Activated T-helper 1 cell treated with anti-CD3 and anti-CD28 coated beads, Interleukin-2, amount 50 U/mL, for 16 hours (primary cell): ENCODE measurements at places on chromosomes 5 and 9.

DNA sequence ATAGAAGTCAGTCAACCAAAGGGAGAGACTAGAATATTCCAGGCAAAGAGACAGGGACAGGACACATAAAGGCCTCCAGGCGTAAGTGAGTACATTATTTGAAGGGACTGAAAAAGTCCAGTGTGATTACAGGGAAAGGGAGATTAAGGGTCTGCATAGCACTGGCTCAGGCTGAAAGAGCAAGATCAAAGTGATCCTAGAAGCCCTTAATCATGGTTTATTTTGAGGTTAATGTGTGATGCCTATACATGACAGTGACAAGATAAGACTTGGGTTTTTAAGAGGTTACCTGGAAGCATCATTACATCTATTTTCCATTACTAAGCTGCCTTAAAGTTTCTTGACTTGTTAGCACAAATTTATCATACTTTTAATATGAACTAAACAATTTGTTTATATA lies 25.8 kb downstream of the LMBRD2 start:
- no peak for DNase-seq

GRCh38 chr5:138732933-138733332 lies 20.3 kb upstream of the CTNNA1 start:
- DNase-seq: no peak

DNA sequence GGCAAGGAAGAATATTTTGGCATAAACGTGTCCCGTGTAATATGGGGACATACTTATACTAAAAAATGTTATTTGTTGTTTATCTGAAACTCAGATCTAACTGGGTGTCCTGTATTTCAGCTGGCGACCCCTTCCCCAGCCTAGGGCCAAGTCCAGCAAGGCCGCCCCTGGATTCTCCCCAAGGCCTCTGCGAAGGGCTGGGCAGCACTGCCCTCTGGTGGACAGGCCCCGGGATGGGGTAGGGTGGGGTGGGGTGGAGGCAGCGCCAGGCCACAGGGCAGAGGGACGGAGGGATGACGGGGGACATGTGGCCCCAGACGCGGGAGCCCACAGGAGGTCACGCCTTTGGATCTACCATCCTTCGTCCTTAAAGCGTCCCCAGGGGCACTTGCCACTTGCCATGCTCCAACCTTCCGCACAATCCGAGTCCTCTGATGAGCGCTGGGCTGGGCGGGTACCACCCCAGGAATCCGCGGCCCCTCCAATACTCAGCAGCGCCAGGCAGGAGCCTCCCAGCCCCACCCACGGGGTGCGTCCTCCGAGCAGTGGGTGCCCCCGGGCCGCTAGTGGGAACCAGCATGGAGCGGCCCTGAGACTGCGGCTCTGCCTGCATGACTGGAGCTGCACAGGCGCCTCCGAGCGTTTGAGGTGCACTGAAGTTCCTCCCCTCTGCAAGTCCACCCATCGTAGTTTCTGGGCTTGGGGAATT lies 7.1 kb upstream of the AGPAT2 start:
- DNase-seq: no peak

DNA sequence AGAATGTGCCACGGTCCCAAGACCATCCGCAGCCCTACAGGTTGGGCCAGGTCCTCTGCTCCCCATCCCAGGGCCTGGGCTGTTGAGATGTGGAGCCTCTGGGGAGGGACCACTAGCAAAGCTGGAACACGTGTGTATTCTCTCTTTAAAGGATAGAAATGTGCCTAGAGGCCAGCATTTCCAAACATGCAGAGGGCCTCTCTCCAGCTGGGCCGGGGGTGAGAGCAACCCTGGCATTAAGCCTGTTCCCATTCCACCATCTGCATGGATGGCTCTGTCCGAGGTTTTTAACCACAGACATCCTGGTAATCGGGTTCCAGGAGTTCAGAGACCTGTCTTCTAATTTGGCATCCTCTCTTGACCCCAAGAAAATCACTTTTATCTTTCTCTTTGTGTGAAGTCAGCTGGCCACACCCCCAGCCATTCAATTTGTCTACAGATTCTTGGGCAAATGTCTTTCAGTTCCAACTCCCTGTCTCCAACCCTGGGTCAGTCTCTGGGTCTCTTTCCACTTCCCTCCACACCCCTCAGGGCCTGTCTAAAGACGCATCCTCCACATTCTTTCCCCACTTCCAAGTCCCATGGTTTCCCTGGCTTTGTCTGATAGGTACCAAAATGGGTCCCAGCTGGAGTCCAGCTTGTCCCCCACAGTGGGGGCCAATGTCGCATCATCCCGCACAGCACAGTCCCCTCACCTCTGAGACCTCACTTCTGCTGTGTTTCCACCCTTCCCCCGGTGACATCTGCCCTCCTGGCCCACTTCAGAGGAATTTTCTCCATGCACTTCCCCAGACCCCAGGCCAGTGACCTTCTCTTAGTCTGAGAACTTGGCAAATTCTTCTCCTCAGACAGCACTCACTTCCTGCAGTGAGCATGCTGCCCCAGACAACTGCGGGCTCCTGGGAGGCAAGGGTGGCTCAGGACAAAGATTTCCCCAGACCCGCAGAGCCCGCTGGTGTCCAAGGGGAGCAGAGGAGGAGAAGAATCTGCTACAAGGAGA lies 56.8 kb downstream of the PTPDC1 start:
- no peak for DNase-seq

DNA sequence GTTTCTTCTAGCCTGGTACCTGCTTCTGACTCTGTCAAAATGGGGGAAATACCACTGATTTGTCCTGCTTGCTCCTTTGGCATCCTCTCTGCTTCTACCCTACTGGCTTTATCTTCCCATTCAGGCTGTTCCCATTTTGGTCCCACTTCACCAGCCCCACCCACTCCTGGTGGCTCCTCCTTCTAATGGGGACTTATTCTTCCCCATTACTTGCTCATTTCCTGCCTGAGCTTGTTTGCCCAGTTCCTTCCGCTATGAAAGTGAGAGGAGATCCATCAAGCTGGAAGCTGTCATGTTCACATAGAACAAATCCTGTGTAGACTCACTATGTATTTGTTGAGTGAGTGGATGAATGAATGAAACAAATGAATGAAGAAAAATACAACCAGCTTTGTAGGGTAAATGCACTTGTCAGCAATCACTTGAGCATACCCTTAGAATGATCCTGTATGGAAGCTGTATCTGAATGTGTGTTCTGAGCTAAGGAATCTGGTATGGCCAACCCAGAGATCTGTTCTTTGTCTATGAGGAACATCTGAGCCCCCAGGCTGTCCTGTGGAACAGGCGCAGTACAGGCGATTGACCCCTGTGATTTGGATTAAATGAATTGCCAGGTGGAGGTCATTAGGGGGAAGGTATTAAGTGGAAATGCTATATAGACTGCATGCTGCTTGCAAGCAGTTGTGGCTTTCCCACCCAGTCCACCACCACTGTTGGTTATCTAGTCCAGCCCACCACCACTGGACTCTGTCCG lies 89.5 kb downstream of the APBA1 start:
- no peak for DNase-seq

- DNase-seq: no peak
Measured at GRCh38 chr9:89845862-89846261, 241.1 kb downstream of the GADD45G start.

DNA sequence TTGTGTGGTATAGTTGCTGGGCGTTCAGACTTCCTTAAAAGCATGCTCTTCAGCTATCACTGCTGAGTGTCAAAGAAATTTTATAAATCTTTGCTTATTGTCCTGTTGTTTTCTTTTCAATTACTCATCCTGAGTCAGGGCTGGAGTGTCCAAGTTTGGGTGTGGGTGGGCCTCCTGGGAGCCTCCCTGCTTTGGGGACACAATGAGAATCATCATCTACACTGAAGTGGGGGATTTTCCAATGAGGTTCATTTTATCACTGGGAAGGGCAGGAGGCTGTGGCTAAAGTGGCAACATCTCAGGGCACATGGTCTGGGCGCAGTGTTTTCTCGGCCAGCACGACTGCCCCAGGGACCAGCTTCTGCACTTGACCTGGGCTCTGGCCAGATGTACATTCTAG lies 19.5 kb downstream of the GFPT2 start:
- DNase-seq: no peak

DNA sequence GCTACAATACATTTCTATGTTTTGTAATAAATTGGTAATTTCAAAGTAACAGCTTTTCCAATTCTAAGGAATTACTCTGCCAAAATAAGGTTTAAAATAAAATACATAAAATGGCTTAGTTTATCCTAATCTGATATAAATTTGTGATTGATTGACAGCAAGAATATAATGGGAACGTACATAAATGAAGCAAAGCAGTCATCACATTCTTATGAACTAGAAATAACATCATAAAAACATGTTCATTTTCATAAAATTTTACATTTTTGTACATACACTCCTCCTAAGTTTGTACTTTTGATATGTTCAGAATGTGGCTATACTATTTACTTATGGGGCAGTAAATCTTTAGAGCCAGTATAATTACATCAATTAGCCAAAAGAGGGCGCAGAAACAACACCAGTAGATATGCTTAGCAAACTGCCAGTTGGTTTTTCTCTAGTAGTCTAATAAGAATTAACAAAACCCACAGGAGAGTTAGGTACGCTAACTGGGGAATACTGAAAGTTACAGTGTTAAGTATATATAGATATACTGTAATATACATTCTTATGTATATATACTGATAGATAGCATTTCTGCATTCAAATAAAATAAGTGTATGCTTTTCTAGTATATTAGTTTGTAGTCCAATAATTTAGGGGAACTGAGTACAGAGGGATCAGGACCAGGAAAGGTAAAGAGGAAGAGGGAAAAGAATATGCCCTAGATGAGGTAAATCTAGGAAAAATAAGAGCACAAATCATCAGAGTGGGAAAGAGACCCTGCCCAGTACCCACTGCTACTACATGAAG lies 76.8 kb downstream of the ZDHHC21 start:
- no peak for DNase-seq

GRCh38 chr9:29826421-29826820 lies 2253.1 kb upstream of the C9orf72 start:
- DNase-seq: no peak

GRCh38 chr9:124477211-124477647 lies 27.0 kb downstream of the ADGRD2 start:
- DNase-seq: no peak

DNA sequence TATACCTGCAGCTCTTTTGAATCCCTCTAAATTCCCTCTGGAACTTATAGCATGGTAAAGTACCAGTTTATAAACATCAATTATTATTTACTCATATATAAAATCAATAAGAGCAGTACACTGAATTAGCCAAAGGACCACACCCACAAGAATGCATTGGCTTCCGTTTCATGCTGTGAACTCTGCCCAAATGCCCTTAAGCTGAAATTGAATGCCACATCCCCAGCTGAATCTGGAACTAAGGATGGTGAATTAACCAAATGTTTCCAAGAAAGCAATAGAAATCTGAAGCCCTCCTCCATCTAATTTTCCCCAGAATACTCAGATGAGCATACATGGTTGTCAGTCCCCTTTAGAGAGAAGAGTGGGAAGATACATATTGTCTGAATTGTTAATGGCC lies 436.4 kb upstream of the FTMT start:
- no peak for DNase-seq

- DNase-seq: no peak
Measured at GRCh38 chr9:131781069-131781468, 41.2 kb upstream of the RAPGEF1 start.

- DNase-seq: no peak
Measured at GRCh38 chr5:171867786-171868185, 82.2 kb downstream of the SMIM23 start.

DNA sequence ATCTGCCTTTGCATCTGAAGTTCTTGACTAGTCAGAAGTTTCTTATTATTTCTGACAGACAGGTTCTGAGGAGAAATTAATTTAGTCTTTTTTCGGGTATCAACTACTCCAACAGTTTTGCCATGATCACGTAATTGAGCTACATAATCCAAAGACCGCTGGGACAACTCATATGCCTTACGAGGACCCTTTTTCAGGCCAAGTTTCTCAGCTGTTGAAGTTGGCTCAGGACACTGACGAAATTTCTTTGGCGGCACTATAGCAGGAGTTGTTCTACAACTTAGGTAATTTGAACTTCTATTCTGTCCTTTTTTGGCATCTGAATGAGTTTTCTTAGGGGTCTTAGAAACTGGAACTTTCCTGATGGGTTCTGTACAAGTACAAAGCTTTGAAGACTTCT lies 27.2 kb downstream of the SETX start:
- DNase-seq: no peak

DNA sequence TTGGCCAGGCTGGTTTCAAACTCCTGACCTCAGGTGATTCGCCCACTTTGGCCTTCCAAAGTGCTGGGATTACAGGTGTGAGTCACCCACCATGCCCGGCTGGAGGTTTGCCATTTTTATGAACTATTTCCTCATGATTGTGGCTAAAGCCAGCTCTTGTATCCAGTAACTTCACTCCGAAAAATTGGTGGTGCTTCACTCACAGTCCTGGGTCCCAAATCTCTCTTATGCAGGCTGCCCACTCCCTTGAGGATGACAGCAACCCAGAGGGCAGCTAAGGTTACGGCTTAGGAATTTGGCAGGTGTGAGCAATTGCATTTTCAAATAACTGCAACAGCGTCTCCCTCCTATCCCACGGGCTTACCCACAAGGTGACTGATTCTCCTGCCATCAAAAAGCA lies 23.4 kb upstream of the FUBP3 start:
- no peak for DNase-seq

DNA sequence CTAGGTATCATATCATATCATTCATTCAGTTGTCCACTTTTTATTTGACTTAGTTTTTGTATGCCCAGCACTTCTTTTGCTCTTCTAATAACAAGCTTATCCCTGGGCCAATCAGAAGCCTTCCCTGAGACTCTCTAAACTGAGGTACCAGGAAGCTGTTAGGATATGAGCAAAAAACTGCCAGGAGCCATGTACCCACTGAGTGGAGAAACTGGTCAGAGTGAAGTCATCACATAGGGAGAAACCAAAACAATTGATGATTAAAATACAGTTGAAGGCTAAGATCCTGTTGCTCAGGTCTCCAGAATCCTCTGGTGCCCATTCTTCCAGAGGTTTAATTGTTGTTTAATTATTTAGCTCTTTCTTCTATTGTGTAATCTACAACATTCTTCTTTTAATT lies 120.2 kb downstream of the KIAA0825 start:
- no peak for DNase-seq

DNA sequence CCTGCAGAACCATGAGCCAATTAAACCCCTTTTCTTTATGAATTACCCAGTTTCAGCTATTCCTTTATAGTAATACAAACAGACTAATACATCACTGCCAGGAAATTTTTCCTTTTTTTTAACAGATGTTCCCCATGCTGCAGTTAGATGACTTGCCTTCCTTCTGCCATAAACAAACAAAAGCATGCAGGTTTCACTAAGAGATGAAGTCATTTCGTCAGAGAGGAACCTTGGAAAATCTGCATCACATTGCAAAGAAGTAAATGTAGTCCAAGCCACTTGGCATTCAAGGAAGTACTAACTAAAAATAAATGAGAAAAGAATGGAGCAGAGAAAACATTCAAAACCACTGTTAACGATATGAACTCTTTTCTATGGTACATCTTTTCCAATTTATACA lies 194.1 kb upstream of the EFNA5 start:
- DNase-seq: no peak

GRCh38 chr9:19184144-19184917 lies 46.2 kb upstream of the DENND4C start:
- DNase-seq: peak; percentile 62
